Small intestine (tissue), 16 donors: ENCODE measurements at places on chromosomes 5 and 9. TPM values are rescaled to one million over a fixed set of nuclear protein-coding genes. Genes with fewer than 3 reads are reported as not detected.

- no peaks in the 10 kb centered on the region for H3K4me1 ChIP-seq
- H3K4me3 ChIP-seq = no peak overlapping the region
- no peak for DNase-seq
- no peaks in the 10 kb centered on the region for H3K36me3 ChIP-seq
These were observed 73.8 kb downstream of the SNCAIP start for GRCh38 chr5:122385808-122386207.

- no peaks in the 10 kb centered on the region for H3K36me3 ChIP-seq
- H3K4me3 ChIP-seq = no peak overlapping the region
- peaks cover 61% of the 10 kb centered on the region for H3K27me3 ChIP-seq
- H3K4me1 ChIP-seq = no peaks in the 10 kb centered on the region
- no peak overlapping the region for H3K27ac ChIP-seq
- no peak for DNase-seq
These were observed 29.2 kb upstream of the TIFAB start for GRCh38 chr5:135481387-135481786.

DNA sequence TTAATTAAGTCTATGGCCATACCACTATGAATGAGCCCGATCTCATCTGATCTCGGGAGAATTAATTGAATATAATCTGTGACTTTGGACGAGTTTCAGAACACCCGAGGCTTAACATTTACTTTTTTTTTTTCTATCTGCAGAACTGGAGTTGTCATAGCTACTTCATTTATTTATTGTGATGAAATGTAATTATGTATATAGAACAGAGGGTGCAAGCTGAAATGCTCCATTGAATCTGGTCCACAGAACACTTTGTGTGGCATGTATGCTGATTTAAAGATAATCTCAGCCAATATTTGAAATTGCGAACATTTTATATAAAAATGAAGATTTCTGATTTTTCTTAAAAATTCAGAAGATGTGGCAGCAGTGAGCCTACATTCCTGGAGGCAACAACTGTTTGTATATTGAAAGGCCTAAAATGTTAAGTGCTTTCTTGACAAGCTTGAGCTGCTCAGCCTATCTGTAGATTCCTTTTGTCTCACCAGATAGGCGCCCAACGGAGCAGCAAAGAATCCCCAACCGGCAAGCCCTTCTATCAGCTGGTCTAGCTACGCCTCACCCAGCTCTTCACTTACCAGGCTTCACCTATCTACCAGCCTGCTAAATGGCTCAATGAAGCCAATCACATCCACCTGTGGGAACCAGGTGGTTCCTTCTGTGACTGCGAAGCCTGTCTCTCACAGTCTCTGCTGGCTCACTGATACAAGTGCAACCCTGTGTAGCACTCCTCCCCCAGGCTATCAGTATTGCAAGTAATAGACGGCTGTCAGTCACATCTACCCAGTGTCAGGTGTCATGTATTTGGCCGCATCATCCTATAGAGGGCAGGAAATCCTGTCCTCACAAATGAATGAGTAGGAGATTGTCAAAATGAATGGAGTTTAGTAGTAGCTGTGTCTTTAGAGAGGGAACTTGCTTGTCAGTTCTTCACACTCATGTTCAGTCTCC lies 170.6 kb upstream of the MRPS30 start:
- no peak overlapping the region for H3K27ac ChIP-seq
- DNase-seq = no peak
- no peaks in the 10 kb centered on the region for H3K36me3 ChIP-seq
- H3K4me3 ChIP-seq = no peak overlapping the region

GRCh38 chr5:95087816-95088317 lies 197.0 kb downstream of the MCTP1 start:
- H3K36me3 ChIP-seq = no peaks in the 10 kb centered on the region
- no peak overlapping the region for H3K27ac ChIP-seq
- DNase-seq = no peak
- no peaks in the 10 kb centered on the region for H3K27me3 ChIP-seq
- no peak overlapping the region for H3K4me3 ChIP-seq

DNA sequence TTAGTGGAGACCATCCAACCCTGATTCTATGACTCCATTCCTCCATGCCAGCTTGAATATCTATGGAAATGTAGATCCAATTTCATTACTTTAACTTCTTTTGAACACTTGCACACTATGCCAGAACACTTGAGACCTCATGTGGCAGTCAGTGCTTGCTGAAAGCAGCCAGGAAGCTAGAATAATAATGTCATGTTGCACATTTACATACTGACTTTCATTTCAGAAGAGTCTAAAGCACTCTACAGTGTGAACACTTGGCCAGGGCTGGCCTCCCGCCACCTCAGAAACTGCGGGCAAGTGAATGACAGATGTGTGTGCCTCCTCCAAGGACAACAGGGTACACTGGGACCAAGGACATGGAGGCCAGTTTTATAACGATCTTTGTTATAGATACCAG lies 97.3 kb downstream of the SLF1 start:
- H3K4me1 ChIP-seq = no peaks in the 10 kb centered on the region
- no peak overlapping the region for H3K4me3 ChIP-seq
- H3K27me3 ChIP-seq = no peaks in the 10 kb centered on the region
- no peaks in the 10 kb centered on the region for H3K36me3 ChIP-seq

DNA sequence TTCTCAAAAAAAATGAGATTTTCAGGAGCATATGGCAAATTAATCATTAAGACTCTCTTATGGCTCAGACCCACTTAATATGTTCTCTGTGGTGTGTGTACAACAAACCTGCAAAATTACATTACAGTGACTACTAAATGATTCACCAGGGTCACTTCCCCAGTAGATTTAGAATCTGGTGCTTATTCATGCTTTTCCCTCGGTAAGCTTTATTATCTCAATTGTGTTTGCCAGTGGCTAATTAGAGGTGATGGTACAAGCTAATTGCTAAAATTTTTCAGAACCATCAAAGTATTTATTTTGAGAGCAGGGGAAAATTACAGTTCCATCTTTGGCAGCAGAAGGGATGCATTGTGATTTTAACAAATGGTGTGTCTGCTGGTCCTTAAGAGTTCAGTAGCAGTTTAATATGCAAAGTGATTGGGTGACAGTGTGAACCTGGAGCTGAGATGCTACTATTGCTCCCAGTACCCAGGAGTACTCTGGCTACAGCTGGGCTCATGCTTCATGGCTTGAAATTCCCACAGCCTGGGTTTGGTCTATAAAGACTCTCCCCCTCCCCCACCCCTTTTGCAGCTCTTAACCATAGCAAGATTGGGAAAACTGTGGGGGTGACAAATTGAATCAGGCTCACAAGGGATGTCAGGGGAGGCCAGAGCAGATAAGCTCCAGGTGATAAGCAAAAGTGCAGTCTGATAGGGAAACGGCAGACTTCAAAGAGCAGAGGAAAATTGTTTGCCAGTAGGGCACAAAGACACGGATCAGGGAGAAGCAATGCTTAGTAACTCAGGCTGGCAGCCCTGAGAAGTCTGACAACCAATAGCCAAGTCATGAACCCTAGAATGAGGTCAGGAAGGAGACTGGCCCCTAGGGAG lies 92.8 kb upstream of the RAD23B start:
- H3K4me3 ChIP-seq = no peak overlapping the region
- peaks cover 7% of the 10 kb centered on the region for H3K4me1 ChIP-seq
- H3K36me3 ChIP-seq = no peaks in the 10 kb centered on the region

- no peak for DNase-seq
- no peaks in the 10 kb centered on the region for H3K4me1 ChIP-seq
- H3K36me3 ChIP-seq = no peaks in the 10 kb centered on the region
- no peak overlapping the region for H3K4me3 ChIP-seq
- no peaks in the 10 kb centered on the region for H3K27me3 ChIP-seq
These were observed 188.7 kb downstream of the EBF1 start for GRCh38 chr5:158910782-158911692.

DNA sequence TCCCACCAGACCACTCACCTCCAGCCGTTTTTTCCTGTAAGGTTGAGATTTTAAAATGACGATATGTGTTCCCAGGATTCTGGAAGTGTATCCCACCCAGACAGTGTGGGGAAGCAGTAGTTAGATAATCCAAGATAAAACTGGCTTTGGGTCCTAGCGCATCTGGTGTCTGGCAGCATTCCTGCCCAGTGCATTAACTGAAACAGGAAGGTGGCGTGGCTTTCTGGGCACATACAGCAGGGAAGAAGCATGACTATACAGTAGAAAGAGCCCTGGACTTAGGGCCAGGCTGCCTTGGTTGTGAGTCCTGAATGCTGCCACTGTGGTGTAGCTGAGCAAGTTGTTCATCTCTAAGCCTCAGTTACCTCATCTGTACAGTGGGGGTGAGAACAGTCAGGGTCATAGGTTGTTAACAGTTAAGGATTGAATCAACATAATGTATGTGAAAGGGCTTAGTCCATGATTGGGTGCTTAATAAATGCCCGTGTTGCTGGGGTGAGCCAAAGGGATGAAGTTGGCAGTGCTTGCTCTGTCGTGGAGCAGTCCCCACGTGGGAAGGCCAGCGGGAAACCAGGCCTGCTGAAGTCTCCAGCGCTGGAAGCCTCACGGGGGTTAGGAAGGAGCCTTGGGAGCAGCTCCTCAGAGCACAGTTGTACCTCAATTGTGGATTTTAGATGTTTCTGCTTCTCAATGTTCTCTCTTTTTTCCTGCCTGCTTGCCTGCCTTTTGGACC lies 18.0 kb downstream of the CLTA start:
- H3K4me1 ChIP-seq = no peaks in the 10 kb centered on the region
- no peak for DNase-seq
- no peaks in the 10 kb centered on the region for H3K27me3 ChIP-seq
- no peak overlapping the region for H3K4me3 ChIP-seq

- H3K27me3 ChIP-seq = no peaks in the 10 kb centered on the region
- no peaks in the 10 kb centered on the region for H3K4me1 ChIP-seq
- no peak for DNase-seq
These were observed 536.3 kb upstream of the PTPRD start for GRCh38 chr9:11149065-11149464.

DNA sequence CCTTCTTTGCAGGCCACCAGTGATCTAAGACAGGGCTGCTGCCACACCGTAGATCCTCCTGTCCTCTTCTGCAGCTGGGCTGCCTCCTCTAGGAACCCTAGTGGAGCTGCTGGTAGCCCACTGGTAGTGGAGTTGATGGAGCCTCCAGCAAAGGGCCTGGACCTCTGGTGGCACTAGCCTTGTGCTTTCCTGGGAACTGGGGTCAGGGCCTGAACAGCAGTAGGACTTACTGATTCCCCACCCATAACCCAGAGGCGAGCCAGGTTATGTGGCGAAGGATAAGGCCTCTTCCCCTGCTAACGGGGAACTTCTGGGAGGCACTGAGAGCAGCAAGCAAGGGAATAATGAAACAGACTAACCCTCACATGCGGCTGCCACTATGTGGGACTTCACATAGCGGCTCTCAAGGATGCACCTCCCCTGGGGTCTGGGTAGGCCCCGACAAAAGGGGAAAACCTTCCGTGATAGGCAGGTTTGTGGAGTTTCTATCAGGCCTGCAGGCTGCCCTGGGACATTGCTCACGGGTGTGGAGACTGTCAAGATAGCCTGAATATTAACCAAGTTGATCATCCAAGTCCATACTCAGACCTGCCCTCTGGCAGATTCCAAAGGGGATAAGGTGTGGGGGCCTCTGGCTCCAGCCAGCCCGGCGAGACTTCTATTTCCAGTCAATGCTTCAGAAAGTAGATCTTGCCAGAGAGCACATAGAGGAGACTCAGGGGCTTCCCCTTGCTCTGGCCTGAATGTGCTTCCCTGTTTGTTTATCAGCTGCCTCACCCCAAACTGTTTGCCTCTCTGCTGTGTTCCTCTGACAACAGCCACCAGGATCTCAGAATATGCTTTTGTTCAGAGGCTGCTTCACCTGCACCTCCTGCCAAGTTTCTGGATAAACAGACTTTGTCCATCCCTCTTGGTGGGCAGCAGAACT lies 7.4 kb downstream of the SLC22A4 start:
- H3K4me3 ChIP-seq = no peak overlapping the region
- peak overlapping the region; percentile 86 for H3K27ac ChIP-seq
- H3K27me3 ChIP-seq = no peaks in the 10 kb centered on the region
- H3K36me3 ChIP-seq = no peaks in the 10 kb centered on the region
- peaks cover 4% of the 10 kb centered on the region for H3K4me1 ChIP-seq
- DNase-seq = peak; percentile 73

- no peak overlapping the region for H3K27ac ChIP-seq
- no peaks in the 10 kb centered on the region for H3K27me3 ChIP-seq
- DNase-seq = no peak
- H3K4me1 ChIP-seq = peaks cover 19% of the 10 kb centered on the region
- H3K4me3 ChIP-seq = no peak overlapping the region
These were observed 162.9 kb upstream of the FTMT start for GRCh38 chr5:121688781-121689180.

- DNase-seq = no peak
- H3K36me3 ChIP-seq = peaks cover 22% of the 10 kb centered on the region
- H3K27ac ChIP-seq = no peak overlapping the region
- H3K4me3 ChIP-seq = no peak overlapping the region
These were observed 15.7 kb downstream of the SCGB3A1 start for GRCh38 chr5:180575571-180575970.

DNA sequence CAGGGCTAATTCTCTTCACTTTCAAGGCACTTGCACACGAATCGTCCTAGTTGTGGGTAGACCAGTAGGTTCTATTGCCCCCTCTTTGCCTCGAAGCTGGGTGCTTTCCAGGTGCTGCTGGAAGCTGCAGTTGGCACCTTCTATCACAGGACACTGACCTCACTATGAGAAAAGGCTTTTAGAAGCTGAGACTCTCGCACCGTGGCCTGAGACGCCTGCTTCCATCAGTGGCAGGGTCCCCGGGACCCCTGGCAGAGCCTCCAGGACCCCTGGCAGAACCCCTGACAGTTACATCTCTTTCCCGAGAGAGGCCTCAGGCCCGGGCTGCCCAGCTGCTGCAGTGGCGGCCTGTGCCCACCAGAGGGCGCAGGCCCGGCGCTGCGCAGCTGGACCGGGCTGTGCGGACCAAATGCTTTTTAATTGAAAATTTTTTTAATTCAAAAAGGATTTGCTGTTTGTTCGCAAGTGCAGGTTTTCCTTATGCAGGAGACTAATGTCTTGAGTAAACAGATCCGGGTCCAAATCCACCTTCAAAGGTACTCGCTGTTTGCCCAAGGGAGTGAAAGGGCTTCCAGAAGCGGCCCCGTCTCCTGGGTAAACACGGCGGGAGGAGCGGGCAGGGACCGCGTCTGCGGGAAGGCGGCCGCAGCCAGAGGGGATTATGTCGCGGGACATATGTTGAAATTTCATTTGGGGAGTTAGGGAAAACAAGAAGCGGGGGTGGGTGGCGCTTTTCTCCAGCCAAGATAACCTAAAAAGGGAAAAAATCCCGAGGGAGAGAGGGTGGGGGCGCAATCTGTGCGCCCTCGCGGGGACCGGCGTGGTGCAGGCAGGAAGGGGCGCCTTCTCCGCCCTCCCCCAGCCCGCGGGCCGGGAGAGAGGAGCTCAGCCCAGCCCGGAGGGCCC lies 114.5 kb upstream of the LMX1B start:
- H3K36me3 ChIP-seq = no peaks in the 10 kb centered on the region
- no peaks in the 10 kb centered on the region for H3K4me1 ChIP-seq
- H3K27ac ChIP-seq = no peak overlapping the region
- H3K4me3 ChIP-seq = no peak overlapping the region
- DNase-seq = peak; percentile 61

GMCL2 gene
- not detected for polyA plus RNA-seq

AQP7 gene
- polyA plus RNA-seq = 33.2 TPM

WDR38 gene
- not detected for polyA plus RNA-seq

IL3 gene
- not detected for polyA plus RNA-seq

SPATA31C1 gene
- polyA plus RNA-seq = not detected

TEX10 gene
- 21.7 TPM for polyA plus RNA-seq

PCDHA3 gene
- polyA plus RNA-seq = 0.10 TPM

SV2C gene
- 1.6 TPM for polyA plus RNA-seq

FOXD4 gene
- polyA plus RNA-seq = 0.39 TPM
